ENCODE measurements at places on chromosomes 5 and 9.

- no peak for DNase-seq
These were observed 1037.3 kb upstream of the WWC1 start for GRCh38 chr5:167254132-167254531.

- no peak for DNase-seq
These were observed 330.4 kb downstream of the ICE1 start for GRCh38 chr5:5752844-5753243.

DNA sequence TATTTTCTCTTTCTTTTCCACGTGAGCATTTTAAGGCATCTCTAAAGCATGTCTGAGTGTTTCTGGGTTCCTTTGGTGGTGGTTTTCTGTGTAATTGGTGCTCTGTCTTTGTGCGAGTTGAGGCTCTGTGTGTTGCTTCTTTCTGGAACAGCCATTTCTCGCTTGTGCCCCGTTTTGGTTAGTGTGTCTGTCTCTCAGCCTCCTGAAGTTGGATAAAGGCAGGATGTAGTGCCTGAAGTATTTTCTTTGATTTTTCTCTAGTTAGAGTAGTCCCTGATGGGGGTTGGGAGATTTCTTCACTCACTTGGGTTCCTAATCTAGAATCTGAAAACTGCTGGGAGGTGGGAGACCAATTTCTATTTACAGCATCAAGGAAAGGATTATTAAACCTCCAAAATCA, 129.7 kb upstream of the TMEM161B start:
- DNase-seq, result no peak

DNA sequence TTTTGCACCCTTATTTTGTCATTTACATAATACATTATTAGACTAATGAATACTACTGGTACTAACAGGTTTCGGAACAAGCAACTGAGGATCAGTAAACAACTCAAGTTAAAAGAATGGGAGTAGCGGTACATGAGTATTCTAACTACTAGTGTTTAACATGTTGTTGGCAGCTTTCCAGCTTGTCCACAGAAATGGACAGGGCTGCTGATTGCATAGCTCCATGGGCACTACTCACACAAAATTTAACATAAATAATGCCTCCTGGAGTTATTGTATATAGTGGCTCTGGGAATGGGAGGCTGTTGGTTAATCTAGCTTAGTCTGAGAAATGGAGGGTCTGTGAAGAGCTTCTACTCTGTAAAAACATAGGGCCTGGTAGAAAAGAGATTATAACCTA, 6.7 kb downstream of the NCBP1 start:
- no peak for DNase-seq

GRCh38 chr5:78912085-78912771, 72.9 kb downstream of the ARSB start:
- DNase-seq, result no peak

DNA sequence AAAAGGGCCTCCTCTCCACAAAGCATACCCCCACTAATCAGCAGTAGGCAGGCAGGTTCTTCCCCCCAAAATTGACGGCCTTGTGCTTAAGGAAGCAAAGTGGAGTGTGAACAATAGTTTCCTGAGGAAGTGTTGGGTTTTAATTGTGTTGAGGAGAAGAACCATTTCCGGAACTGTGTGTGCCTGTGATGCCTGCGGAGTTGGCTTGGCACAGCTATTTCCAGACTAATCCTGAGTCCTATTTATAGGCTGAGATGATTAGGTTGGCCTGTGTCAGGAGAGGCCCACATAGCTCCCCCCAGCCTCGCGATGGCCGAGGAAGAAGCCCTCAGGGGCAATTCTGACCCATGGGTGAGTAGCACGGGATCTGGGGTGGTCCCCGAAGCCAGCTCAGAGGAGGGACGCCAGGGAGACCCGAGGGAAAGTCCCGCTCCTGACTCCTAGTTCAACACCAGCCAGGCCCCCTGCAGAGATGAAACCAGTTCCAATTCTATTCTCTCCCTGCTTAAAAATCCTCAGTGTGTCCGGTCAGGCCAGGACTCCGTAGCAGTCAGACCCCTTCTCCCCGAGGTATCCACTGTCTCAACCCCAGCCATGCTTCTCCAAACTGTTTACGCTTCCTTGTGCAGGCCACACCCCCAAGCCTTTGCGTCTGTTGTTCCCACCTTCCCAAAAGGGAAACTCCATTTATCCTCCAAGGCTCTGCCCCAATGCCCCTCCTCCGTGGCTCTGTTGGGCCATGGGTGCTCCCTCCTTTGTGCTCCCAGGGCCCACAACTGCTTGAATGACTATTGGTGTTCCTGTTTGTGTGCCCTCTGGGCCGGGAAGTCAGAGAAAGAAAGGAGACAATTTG, 18.1 kb downstream of the GSN start:
- peak; percentile 70 for DNase-seq

- DNase-seq, result no peak
These were observed 396.0 kb downstream of the MLLT3 start for GRCh38 chr9:20226345-20226744.

GRCh38 chr9:124635285-124635684, 128.1 kb upstream of the NR5A1 start:
- no peak for DNase-seq

DNA sequence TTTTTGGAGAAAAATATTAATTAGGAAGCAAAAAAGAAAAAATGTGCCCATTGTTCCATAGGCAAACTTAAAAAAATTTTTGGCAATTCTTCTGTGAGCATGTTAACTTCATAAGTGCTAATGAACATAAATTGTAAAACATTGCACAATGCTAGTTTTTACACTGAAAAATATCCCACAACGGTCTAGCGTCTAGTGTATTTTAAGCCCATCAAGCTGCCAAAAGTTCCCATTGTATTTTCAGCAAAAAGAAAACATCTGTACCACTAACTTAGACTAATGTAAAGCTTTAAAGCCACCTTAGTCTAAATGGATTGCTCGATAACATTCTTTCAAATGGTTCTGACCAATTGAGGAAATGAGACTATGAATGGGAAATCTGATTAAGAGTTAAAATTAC, 2.8 kb downstream of the NR6A1 start:
- no peak for DNase-seq

DNA sequence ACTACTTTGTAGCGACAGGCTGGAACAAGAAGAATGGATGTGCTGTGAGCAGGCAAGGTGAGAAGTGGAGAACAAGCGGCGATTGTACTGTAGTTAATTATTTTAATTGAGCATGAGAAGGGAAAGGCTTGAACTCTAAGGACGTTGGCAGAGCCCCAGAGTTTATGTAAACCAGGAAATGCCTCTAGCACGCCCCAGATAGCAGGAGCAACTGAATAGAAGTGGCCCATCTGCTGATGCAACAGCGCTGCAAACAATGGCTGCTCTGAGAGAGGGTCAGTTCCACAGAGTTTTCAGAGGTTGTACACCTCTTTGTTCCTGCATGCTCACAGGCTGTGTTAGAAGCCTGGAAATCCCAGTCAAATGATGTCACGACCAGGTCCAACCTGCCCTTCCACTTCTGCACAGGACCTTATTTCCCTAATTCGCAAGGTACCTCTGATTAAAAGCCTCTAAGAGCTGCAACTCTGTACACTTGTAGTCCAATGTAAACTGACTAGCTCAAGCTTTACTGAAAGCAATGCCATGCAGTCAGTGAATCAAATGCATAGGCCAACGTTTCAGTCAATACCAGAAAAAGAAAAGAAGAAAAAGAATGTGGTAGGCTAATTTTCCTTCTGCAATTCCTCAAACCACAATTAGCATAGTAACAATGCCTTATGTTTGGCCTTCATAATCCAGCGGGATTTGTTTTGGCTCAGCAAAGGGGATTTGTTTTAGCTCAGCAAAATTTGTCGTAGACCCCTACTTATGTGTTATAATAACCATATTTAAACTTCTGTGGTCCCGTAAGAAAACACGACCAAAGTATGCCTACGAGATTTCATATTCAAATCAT, 119.6 kb upstream of the RETREG1 start:
- peak; percentile 32 for DNase-seq

DNA sequence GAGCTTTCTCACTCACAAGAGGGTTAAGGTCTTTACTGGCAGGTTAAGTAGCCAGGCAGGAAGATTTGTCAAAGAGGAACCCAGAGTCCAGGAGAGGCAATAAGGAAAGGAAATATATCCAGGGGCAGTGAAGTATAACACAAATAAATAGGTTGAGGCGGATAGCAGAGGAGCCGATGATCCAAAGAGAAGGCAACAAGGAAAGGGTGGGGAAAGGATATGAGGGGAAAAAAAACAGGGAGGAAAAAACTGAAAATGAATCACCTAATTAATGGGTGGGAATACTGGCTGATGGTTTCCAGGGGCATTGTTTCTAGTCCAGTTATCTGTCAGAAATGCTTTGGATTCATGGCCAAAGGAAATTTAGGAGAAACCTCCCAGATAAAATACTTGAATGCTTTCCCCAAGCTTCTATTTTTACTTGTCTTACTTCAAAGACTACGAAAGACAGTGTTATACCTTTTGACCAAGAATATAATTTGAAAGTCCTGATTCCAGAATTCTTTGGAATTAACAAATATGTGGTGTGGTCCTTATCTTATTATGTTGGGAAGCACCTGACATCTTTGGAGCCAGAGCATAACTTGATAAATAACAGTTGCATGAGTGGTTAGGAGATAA, 146.5 kb downstream of the AOPEP start:
- no peak for DNase-seq

Measured in AG08395 (cell line).